HAP-1 (cell line): ENCODE measurements at places on chromosomes 12 and 14.
A peak's percentile ranks its signal among the peaks of the same experiment; 100 is the strongest.

DNA sequence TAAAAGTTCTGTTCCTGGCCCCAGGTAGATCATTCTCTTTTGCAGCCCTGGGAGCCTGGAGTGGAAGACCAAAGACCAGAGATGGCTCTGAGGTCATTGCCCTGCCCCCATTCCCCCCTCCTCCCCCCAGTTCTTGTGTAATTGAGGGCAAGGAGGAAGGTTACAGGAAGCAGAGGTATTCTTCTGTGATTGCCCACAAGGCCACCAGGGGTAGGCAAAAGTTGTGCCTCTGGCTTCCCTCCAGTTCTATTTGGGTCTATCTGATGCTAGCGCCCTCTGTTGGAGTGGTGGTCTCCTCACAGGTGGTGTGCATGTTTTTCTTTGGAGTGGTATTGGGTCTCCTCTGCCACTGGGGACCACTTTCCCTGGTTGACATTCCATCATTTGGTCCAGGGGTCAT lies 41.2 kb upstream of the CRY1 start:
- peak; percentile 32 for DNase-seq

DNA sequence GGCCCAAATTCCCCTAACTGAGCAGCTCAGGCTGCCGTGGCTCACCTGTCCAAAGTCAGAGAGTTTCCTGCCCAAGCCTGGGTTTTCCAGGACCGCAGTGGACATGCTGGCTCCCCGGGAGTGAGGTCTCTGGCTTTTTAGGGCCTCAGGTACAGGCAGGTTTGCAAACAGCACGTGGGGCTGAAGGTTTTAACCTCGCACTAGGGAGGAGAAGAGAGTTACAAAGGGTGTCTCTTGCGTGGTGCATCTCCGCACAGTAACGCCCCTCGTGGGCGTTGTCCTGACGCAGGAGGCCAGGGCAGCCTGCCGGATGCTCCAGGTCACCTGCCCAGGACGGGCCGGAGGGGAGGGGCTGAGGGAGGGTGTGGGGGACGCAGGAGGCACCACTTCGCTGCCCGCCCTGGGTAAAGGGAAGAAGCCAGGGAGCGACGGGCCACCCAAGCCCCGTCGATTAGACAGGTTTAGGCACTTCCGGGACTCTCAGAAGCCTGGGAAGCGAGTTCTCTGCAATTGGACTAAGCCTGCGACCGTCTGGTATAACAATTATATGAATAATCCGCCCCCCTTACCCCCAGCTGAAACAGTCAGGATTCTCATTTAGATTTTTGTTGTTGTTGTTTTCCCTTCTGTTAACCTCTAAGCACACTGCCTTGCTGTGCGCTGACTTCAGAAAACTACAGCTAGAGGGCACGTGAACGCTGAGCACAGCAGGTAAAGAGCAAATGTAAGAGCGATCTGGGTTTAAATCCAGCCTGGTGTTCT lies at the start of gene PAH:
Gene PAH, minus strand, starts transcription at position 219 of the 762 bp plus-strand sequence. Its CDS starts 114 bp downstream, at position 105.
- no peak for DNase-seq

GRCh38 chr12:60240891-60241290 lies 645.1 kb downstream of the SLC16A7 start:
- no peak for DNase-seq

DNA sequence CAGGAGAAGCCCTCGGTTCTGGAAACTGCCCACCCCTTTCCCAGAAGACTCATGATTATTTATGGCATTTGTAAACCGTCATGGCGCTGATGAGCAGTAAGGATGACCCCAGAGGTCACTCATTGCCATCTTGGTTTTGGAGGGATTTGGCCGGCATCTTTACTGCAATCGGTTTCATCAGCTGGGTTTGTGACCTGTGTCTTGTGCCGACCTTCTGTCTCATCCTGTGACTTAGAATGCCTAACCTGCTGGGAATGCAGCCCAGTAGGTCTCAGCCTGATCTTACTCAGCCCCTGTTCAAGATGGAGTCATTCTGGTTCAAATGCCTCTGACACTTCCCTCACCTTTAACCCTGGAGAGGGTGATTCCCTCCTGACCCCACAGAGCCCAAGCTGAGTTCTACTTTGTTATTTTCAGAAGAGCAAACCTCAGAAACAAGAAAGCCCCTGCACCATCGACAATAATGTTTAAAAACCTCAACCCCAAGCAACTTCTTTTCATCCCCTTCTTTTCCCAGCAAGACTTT lies 105.5 kb upstream of the SFSWAP start:
- DNase-seq = no peak

DNA sequence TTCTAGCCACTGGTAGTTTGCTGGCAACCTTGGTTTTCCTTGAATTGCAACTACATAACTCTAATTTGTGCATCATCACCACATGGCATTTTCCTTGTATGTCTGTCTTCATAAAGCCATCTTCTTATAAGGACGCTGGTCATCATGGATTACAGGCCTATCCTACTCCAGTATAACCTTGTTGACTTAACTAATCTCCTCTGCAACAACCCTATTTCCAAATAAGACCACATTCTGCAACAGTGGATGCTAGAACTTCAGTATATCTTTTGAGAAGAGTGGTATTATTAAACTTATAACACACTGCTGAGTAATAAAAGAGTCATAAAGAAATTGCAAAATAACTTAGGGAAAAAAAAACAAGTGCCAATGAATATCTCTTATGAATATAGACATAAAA lies 511.8 kb upstream of the FOXG1 start:
- no peak for DNase-seq

DNA sequence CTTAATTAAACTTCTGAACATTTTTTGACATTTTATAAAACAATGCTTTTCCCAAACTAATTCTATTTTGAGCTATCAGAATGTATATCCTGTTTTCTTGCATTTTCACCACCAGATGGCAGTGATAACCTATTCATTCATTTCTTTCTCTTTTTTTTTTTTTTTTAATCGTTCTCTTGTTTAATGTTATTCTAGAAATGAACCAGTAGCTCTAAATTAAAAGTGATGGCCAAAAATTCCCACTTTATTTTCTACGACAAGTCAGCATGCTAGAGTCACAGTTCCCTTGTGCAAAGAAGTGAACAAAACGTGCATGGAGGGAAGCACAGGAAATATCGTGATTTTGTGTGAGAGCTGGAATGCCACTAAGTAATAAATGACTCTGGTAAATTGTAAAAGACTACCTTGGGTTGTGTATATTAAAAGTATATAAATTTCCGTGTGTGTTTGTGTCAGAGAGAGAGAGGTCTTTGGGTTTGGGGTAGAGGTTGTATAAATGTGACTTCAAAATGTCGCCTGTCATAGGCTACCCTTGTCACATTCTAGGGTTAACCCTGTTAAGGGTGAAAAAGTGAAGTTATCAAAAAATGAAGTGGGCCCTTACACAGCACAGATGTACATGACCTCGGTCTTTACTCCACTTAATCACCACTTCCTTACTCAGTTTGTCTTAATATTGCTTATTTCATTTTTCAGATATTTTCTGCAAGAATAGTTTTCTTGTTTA lies 40.4 kb upstream of the LDHB start:
- no peak for DNase-seq

GRCh38 chr14:100278702-100279101 lies 27.5 kb downstream of the SLC25A29 start:
- DNase-seq = no peak

GRCh38 chr12:64293654-64294364 lies 71.7 kb upstream of the KICS2 start:
- DNase-seq = no peak

GRCh38 chr14:88044776-88045446 lies 40.0 kb downstream of the GPR65 start:
- DNase-seq = no peak

GRCh38 chr14:74568380-74568649 lies 43.7 kb downstream of the LTBP2 start:
- no peak for DNase-seq

DNA sequence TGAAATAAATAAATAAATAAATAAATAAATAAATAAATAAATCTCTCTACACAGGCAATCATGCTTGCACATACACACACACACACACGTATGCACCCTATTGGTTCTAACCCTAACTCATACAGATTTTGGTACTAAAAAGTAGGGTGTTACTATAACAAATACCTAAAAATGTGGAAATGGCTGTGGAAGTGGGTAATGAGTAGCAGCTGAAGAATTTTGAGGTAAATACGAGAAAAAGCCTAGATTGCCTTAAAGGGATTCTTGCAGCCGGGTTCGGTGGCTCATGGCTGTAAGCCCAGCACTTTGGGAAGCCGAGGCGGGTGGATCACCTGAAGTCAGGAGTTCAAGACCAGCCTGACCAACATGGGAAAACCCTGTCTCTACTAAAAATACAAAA lies 15.7 kb upstream of the SLC2A3 start:
- no peak for DNase-seq

- DNase-seq = no peak
Measured at GRCh38 chr12:108234158-108234557, 105.0 kb downstream of the CMKLR1 start.

DNA sequence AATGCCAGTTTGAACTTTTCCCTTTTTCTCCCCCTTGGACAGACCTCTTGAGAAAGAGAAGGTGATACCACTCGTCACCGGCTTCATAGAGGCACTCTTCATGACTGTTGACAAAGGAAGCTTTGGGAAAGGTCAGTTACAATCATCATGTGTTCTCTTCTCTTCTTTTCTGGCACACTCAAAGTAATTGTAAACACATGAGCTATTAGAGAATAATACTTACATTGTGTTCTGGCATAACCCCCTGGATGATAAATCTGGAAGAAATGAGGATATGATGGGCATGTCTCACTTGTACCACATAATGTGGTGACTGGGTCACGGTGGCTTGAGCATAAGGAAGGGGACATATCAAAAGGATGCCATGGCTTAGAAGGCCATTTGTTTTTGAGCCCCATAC lies 20.0 kb downstream of the UTP20 start:
- no peak for DNase-seq

DNA sequence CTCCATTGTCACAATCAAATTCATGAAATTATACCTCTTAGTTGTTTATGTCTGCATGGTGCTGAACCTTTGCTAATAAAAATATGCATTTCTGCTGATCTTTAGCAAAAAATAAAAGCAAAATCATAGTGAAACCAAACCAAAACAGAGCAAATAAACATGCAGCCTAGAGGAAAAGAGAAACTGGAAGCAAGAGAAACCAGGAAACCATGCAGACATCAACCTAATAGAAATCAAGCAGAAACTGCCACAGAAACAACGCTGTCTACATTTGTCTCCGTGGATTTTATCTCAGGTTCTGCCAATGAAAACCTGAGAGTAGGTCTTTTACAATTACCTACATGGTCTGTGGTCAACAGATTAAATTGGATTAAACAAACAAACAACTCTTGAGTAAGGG lies 173.7 kb downstream of the SYT10 start:
- no peak for DNase-seq

DNA sequence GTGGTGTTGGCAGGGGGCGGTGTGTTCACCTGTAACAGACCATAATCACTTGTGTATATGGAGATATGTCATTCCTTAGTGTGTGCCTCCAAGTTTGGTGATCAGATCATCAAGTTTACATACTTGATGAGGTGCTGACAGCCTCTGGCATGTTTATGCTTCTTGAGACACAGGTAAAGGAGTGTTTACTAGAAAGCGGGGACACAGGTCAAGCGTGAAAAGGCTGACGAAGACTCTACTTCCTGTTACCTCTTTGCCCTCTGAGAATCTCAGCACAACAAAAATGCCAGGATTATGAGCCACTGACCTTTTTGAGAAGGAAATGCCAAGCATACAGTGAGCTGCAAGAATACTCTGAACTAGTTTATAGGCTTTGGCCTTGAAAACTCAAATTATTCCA lies 29.6 kb downstream of the PRDM4 start:
- no peak for DNase-seq

GRCh38 chr12:75890660-75891059 lies 140.9 kb downstream of the PHLDA1 start:
- no peak for DNase-seq

- no peak for DNase-seq
Measured at GRCh38 chr12:68458866-68459265, 126.7 kb upstream of the MDM1 start.

DNA sequence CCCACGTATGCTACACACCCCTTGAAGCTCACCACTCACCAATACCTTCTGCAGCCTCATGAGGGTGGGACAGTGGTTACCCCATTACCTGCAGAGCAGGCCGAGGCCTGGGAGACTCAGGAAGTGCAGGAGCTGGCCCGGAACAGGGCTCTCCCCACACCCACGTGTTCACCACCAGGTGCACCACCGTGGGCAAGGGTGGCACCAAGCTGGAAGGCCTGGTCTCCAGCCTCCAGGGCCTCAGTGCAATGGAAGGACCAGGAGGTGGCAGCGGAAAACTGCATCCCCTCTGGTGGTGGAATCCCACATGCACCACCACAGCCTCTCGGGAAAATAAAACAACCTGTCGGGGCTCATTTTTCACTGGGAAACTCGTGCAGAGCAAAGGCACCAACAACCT lies 36.4 kb downstream of the ITPK1 start:
- DNase-seq = no peak

GRCh38 chr12:84807249-84807648 lies 105.3 kb downstream of the SLC6A15 start:
- DNase-seq = no peak

DNA sequence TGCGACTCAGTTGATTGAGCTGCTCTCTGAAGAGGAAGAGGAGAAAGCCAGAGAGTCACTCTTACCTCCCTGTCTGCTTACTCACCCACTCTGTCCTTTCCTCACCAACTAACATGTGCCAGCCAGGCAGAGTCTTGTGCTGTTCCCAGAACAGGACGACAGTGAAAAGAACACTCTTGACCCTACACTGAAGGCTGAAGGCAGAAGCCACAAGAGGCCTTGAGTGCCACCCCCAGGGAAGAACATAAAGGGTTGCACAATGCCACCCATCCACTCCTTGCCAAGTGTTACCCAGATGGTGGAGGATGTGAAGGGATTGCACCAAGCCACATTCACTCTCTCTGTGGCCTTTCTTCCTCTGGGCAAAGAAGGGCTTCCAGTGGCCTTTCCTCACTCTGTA lies 12.8 kb downstream of the ABHD4 start:
- no peak for DNase-seq

DNA sequence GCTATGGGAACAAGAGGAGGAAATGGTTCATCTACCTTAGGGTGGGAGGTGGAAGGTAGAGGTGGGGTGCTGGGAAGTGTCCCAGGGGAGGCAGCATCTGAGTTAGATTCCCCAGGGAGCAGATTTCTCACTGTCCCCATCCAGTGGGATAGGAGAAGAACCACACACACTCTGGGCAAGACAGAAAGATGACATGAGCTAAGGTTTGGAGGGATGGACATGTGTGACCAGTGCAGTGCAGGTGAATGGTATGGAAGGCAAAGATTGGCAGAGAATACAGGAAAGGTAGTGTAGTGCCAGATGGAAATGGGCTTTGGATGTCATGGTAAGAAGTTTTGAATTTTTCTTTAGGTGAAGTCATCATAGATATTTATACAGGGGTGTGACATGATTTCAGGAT lies 11.3 kb upstream of the DUSP6 start:
- DNase-seq = no peak
